ENCODE measurements at places on chromosomes 5 and 9. TPM values are rescaled to one million over a fixed set of nuclear protein-coding genes. Genes with fewer than 3 reads are reported as not detected.

SPATA31E1 gene
- not detected for total RNA-seq

SYK gene
- 25.9 TPM for total RNA-seq

CTNND2 gene
- total RNA-seq, result 0.93 TPM

PIP5KL1 gene
- total RNA-seq, result 3.0 TPM

SUSD3 gene
- 6.8 TPM for total RNA-seq

CCDC192 gene
- not detected for total RNA-seq
